CD4-positive, alpha-beta T cell (primary cell): ENCODE measurements at places on chromosomes 13 and 19. TPM values are rescaled to one million over a fixed set of nuclear protein-coding genes. Genes with fewer than 3 reads are reported as not detected.

The KLK12 gene
- not detected for total RNA-seq

The SIGLEC10 gene
- total RNA-seq = 0.39 TPM

The CEACAM7 gene
- not detected for total RNA-seq

The EPS8L1 gene
- total RNA-seq = 2.2 TPM

The PEAK3 gene
- not detected for total RNA-seq

The ATP4B gene
- total RNA-seq = not detected

The ADAMTS10 gene
- 72.9 TPM for total RNA-seq

The SERP2 gene
- not detected for total RNA-seq

The RGS9BP gene
- 0.14 TPM for total RNA-seq

DNA sequence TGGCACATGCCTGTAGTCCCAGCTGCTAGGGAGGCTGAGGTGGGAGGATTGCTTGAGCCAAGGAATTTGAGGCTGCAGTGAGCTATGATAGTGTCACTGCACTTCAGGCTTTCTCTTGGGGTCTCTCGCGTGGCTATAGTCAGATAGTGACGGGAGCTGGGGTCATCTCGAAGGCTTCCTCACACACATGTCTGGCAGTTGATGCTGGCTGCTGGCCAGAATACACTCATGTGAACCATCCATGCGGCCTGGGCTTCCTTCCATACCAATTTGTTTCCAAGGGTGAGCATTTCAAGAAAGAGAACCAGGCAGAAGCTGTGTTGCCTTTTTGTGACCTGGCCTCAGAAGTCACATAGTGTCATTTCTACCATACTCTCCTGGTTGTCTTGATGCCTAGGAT lies 26.4 kb downstream of the LEUTX start:
- no peak for DNase-seq

GRCh38 chr19:55087542-55087901 lies 11.9 kb downstream of the EPS8L1 start:
- DNase-seq = no peak

DNA sequence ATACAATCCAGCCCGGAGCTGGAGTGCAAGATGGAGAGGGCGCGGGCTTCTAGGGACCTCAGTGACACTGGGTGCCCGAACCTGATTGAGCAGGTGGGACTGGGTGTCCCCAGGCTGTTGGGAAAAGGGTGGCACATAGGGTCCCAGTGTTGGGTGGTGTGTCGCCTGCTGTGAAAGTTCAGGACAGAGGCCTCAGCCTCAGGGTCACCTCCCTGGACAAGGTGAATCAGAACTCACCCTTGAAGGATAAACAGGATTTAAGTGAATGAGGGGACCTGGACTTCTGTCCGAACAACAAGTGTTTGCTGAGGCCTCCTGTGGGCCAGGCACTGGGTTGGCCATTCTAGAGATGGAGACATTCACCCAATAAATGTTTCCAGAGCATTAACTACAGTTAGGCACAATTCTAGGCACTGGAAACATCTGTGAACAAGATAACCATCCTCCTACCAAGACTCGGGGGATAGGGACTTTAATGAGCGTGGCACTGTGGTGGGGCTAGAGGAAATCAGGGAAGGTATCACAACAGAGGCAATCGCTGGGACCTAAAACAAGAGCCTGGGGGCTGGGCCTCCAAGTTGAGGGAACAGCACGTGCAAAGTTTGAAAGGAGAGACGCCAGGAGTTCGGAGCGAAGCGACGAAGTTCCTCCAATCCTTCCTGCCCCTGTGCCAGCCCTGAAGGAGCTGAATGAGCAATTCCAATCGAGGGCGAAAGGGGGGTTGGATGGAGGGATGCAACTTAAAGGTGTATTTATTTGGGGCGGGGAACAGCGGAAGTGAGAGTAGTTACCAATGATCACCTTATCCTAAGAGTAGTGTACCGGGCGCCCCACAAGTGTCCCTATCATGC lies 921 bp upstream of the POLD1 start:
- no peak for DNase-seq

DNA sequence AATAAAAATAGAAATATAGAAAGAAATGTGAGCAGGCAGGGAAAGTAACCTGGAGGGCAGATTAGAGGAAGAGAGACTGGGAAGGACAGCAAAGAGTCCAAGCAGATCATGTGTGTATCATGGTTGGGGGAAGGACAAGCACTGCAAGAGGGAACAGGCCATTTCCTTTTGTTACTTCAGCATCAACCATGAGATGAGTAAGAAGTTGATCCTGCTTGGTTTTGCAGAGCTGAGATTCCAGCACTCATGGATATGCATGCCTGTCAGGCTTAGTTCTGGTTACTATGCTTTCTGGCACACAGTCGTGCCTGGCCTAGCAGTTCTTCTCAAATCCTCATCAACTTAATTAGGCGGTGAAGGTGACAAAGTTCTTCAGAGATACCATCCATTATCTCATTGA lies 18.1 kb downstream of the NALCN start:
- no peak for DNase-seq

- DNase-seq = no peak
These were observed 29.2 kb downstream of the ZNF701 start for GRCh38 chr19:52599241-52599640.

GRCh38 chr13:72180253-72180952 lies 313.4 kb upstream of the DACH1 start:
- DNase-seq = no peak

- DNase-seq = no peak
These were observed 11.8 kb upstream of the HMGB1 start for GRCh38 chr13:30477346-30478195.

DNA sequence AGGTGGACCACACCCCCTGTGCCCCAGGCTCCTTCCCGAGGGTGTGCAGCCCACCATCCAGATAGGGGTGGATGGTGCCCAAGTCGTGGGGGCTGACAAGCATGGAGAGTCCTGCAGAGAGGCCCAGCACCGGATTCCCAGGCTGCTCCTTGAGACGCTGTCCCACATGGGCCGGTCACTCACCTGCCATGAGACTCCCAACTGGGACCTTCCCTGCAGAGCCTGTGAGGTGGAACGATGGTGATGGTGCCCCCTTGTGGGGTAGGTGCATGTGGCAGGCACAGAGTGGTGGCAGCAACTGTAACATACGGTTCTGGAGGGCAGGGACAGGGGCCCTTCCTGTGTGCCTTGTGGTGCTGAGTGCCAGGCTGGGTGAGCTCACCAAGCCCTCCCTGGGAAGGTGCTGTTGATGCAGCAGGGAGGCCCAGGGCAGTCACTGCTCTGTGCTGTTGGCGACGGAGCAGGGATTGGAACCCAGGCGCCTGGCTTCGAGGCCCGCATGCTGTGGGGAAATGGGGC lies 33.1 kb downstream of the PPP1R37 start:
- DNase-seq = peak; percentile 79

- DNase-seq = no peak
These were observed 17.3 kb downstream of the MKNK2 start for GRCh38 chr19:2033825-2034159.

DNA sequence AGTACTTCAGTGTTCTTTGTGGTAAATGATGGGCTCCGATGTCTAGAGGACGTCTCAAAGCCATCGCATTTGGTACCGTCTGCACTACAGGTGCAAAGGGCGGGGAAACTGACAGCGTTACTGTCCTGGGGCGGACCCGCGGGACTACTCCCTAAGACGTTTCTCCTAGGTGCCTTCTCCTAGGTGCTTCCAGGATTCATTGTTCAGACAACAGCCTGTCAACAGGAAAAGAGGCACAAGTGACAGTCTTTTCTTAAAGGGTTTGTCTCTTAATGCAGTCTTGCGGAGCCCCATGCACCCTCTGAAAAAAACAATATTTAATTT lies 1.4 kb downstream of the SERTM1 start:
- DNase-seq = no peak

- DNase-seq = no peak
These were observed 284.6 kb downstream of the DNAJC15 start for GRCh38 chr13:43307921-43308433.

DNA sequence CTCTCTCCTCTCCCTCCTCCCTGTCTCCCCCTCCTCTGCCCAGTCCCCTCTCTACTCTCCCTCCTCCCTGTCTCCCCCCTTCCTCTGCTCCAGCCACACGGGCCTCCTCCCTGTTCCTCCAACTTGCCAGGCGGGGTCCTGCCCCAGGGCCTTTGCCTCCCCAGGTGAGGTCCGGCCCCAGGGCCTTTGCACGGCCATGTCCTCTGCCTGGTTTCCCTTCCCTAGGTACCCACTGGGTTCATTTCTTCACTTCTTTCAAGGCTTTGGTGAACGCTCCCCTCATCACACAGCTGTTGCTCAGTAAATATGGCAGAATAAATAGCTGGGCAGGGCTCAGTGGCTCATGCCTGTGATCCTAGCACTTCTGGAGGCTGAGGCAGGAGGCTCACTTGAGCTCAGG lies 21.2 kb downstream of the MISP start:
- DNase-seq = no peak

- DNase-seq = no peak
These were observed 19.7 kb downstream of the BRSK1 start for GRCh38 chr19:55303477-55303876.

GRCh38 chr13:37835392-37835791 lies 34.2 kb downstream of the TRPC4 start:
- DNase-seq = no peak

- no peak for DNase-seq
These were observed 773.4 kb upstream of the SLITRK1 start for GRCh38 chr13:84655677-84656076.

- no peak for DNase-seq
These were observed 91.4 kb downstream of the ATP11A start for GRCh38 chr13:112781287-112781686.

- DNase-seq = no peak
These were observed 349.9 kb upstream of the ZNF507 start for GRCh38 chr19:31995546-31995945.

GRCh38 chr13:42580644-42581043 lies 6.7 kb downstream of the TNFSF11 start:
- no peak for DNase-seq

- DNase-seq = no peak
These were observed 182.9 kb downstream of the SLITRK6 start for GRCh38 chr13:85616275-85616674.

GRCh38 chr19:6092329-6093286 lies 17.7 kb downstream of the RFX2 start:
- no peak for DNase-seq

DNA sequence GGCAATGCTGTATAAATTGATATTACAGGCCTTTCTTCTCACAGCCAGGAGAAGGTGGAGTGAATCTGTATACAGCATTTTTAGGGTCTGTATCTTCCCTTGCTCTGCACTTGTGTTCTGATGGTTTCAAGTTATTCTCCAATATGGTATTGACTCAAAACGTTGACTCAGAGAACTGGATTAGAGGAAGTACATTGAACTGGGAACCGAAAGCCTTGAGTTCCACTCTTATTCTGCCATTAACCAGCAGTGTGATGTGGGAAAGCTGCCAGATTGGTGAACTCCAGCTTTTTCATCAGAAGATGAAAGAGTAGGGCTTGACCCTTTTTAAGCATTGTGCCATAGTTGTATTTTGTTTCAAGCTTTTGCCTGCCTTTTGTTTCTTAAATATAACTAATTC lies 167.7 kb downstream of the SPRY2 start:
- no peak for DNase-seq

DNA sequence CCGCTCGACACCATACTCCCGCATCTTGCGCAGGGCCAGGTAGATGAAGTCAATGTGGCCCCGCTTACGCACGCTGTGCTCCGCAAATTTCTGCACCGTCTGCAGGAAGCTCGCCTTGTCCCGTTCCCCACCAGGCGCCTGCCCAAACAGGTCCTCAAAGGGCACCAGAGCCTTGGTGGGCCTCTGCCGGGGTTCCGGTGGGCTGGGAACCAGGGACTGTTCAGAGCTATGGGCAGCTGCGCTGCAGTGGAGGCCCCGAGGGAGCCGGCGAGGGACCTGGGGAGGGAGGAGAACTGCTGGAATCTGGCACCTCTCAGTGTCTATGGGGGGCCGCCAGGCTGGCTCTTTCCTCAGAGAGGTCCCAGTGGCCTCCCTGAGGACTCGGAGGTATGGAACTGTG lies 8.3 kb upstream of the ZNF653 start:
- DNase-seq = no peak

DNA sequence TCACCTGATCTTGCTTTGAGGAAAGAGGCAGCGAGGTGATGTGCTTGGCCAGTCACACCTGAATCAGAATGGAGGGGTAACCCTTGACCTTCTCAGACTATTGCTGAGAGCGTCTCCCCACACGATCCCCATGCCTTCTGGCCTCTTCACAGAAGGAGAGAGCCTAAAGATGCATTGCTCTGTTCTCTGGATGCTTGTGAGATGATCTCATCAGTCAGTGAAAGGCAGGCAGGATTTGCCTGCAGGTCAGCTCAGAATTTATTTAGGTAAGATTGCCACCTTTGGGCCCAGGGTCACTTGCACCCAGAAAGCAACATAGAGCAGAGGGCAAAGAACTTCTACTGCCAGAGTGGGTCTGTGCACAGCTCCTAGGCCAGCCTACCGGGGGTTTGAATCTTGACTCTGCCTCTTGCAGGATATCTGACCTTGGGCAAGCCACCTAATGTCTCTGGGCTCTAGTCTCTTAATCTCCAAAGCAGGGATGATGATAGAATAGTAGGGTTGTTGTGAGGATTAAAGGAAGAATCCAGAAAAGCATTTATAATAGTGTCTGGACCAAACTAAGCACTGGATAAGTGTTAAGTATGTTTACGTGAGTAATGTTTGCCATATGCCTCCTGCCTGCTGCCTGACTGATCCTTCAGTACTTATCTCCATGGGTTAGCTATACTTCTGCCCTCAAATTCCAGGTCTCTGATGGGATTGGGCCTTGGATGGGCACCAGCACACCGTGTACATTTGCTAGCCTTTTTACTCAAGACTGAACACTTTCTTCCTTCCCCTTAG lies 8.4 kb upstream of the FLT1 start:
- no peak for DNase-seq

- no peak for DNase-seq
These were observed 11.2 kb upstream of the CEACAM19 start for GRCh38 chr19:44660081-44660480.

DNA sequence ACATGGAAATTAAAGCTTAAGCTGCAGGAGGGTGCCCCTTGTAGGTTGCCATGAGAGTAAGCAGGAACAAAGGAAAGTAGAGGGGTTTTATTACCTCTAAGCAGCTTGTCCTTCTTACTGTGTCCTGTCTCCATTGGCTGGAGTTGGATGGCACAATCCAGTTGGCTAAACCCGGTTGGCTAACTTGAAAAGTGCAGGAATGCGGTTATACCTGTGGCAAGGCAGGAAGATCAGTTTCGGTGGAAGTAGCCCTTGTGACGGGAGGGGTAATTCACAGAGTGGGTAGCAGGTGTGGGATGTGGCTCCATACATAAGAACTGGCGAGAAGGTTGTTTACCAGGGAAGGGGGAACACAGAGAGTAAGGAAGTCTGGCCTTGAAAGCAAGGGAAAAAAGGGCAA lies 3.2 kb downstream of the ZNF726 start:
- no peak for DNase-seq

DNA sequence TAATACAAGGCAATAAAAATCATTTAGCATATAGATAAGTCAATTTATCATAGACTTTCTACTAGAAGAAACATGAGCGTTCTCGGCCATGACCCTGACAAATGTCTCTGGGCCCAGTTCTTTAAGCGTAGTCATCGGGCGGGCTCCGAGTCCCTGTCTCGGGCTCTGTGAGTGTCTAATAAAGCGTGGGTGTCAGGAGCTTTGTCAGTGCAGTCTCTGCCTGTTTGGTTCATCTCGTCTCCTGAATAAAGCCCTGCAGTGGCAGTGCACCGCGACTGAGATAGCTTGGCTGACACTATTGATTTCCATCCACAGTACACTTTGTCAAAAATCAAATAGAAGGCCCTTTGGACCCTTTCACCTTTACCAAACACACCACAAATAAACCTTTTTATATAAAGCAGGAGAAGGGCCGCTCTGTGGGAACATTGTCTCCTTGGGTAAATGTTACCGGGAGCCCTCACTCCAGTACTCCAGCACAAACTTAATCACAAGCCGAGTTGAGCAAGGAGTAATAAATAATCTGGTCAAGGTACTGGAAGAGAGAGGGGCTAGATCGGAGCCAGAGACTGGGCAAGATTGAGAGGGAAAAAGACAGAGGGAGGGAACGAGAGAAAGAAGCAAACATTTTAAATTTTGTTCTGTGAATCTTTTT lies 368.2 kb upstream of the TSHZ3 start:
- no peak for DNase-seq
